Stimulated activated CD8-positive, alpha-beta memory T cell treated with anti-CD3 and anti-CD28 coated beads, Interleukin-2, amount 100 ng/mL, for 1 hour (primary cell): ENCODE measurements at places on chromosomes 1 and 21.

- no peak for DNase-seq
Observed at GRCh38 chr1:207393610-207394009, 60.5 kb upstream of the CR2 start.

- no peak for DNase-seq
Observed at GRCh38 chr1:183493540-183494245, 21.4 kb downstream of the SMG7 start.

- no peak for DNase-seq
Observed at GRCh38 chr1:245158913-245159312, 4.1 kb downstream of the KIF26B start.

GRCh38 chr1:150928286-150928685 is 2.1 kb downstream of the SETDB1 start:
- no peak for DNase-seq

DNA sequence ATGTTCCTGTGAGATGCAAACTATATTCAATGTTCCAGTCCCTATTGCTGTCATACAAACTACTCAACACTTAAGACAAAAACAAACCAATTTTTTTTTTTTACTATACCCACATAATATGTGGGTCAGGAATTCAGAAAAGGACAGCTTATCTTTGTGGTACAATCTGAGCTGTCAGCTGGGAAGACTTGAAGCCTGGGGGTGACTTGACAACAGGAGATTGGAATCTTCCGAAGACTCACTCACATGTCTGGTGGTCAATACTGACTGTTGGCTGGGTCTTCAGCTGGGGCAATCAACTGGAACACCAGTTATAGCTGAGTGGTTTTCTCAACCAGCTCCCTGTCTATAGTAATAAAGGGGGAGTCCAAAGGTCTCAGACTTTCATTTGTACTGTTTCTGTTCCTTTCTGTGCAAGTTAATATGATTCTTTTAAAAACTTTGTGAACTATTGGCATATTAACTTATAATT is 81.7 kb upstream of the ATP1B1 start:
- no peak for DNase-seq

- DNase-seq = no peak
Observed at GRCh38 chr1:234528074-234528865, 49.3 kb upstream of the TARBP1 start.

DNA sequence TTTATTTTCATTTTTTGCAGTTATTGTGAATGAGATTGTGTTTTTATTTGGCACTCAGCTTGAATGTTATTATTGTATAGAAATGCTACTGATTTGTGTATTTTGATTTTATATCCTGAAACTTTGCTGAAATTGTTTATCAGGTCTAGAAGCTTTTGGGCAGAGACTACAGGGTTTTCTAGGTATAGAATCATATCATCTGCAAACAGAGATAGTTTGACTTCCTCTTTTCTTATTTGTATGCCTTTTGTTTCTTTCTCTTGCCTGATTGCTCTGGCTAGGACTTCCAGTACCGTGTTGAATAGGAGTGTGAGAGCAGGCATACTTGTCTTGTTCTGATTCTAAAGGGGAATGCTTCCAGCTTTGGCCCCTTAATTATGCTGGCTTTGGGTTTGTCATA is 27.3 kb downstream of the ZNF691 start:
- DNase-seq = no peak

DNA sequence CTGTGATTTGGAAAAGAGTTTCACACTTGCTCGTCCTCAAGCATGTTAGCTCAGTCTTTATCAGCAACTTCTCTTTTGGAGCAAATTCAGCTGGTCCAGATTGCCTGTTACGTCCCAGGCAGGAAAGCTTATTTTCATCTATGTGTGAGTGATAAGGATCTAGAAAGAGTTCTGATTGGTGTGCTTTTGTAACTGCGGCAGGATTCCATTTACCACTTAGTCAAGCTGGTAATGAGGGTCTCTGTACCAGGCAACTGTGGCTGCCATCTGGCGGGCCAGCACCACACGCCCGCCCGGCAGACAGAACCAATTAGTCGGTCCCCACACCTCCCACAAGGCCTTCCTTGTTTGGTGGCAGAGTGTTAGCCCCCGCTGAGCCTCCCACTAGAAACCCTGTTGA is 21.0 kb downstream of the C1orf87 start:
- no peak for DNase-seq

DNA sequence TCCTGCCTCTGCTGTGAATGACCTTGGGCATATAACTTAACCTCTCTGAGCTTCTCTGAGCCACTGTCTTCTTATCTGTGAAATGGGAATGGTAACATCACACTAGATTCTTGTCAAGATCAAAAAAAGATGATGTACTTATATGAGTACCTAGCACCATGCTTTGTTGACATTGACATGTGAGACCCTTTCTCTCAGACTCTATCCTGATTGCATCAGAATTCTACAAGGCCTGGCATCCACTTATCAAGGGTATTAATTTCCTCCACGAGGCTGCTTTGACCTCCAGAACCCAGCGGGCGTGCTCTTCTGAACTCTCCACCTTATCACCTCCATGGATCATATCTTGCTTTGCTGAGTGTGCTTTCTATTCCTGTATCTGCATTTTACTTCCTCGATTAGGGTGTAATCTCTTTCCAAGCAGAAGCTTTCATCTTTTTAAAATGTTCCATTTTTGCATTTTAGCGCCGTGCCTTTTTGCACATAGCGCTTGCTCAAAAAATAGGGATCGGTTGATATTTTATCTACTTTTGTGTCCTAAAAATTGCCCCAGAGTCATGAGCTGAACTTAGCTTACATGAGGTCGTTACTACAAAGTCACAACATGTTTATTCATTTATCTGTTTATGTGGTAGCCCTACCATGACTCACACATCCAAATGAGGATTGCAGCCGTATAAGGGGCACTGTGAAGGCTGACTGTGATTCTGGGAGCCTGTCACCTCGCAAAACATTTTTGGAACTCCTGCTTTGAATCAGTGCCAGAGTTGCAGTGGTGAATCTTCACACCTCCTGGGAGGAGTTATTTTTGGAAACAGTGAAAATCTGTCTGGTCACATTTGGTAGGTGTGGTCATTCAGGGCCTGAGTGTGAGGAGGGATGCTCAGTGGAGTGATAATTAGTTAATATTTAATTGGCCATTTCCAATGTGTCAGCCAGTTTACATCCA is 63.2 kb downstream of the IER5 start:
- no peak for DNase-seq

DNA sequence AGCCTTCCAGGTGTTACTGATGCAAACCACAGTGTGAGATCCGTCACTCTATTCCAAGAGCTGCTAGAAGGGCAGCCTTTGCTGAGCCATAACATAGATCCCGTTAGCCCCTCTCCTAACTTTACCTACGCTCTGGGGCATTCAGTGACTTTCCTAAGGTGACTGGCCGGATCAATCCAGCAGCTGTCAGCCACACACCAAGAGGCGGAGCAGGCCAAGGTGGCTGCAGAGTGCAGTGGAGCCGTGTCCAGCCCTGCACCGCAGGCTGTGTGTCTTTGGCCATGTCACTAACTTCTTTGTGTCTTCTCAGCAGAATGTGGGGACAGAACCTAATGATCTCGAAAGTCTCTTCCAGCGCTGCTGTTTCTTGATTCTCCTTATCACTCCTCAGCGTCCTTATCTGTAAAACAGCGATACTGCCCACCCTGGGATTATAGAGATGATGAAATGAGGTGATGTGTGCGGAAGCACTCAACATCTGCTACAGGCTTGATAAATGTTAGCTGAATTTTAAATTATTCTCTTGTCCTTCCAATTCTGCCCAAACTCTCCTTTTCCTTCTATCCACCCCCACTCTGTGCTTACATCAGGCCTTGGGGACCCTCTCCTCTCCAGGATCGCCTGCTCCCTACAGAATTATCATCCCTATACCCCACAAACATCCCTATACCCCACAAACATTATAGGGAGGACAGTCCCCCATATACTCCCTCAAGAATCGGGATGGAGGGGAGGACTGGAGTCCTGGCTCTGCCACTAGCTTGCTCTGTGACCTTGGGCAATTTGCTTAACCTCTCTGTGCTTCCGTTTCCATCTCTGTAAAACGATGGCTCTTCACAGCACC is 25.8 kb upstream of the LRRN2 start:
- DNase-seq = no peak

DNA sequence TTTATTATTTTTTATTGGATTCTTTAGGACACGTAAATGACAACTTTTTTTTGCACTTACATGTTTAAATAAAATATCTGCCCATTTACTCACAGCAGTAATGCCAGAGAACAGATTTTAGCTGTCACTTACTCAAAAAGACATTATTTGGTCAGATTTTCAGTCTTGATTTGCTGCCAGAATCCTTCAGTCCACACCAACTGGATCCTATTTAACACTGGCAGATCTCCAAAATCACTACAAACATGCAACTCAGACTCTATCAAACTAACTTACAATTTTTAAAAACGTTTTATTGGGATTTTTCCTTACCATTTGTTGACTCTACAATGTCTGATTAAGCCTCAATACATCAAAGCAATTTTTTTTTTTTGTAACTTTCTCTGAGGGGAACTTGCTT is 11.1 kb downstream of the ATP6V1G3 start:
- no peak for DNase-seq

- DNase-seq = no peak
Observed at GRCh38 chr1:23578311-23578996, 19.2 kb upstream of the ID3 start.

- no peak for DNase-seq
Observed at GRCh38 chr1:24768873-24769605, 23.8 kb downstream of the CLIC4 start.

GRCh38 chr1:31396633-31397351 is 16.2 kb upstream of the SERINC2 start:
- no peak for DNase-seq

DNA sequence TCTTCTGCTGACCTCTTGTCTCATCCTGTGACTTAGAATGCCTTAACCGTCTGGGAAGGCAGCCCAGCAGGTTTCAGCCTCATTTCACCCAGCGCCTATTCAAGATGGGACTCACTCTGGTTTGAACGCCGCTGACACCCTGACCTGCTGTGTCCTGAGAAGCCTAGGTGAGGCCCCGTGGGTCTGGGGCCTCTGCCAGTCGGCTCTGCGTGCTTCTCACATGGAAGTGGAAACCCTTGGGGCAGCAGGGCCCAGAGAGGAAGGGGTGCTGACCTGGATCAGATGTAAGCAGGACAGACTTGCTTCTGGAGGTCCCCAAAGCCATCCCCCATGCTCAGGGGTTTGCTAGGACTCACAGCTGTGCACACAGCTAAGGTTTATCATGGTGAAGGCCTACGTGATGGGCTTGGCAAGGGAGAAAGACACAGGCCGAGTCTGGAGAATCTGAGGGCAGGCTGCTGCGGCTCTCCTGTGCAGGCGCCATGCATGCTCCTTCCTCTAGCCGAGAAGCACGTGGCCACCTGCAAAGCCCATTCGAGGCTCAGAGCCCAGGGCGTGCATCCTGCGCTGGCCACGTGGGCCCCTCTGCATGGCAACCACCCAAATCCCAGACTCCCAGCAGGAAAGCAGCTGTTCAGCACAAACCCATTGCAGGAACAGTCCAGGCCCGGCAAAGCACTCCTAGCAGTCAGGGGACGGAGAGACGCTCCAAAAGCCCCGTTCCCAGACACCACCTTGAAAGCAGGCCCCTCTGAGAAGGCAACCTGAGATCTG is 3.8 kb downstream of the TRPM2 start:
- DNase-seq = no peak

- DNase-seq = no peak
Observed at GRCh38 chr1:163401211-163401610, 79.5 kb downstream of the NUF2 start.
